Stimulated activated CD4-positive, alpha-beta T cell treated with anti-CD3 and anti-CD28 coated beads, Interleukin-12 subunit alpha, Interleukin-12 subunit beta, amount 100 ng/mL, for 24 hours (primary cell): ENCODE measurements at places on chromosomes 5 and 9.

GRCh38 chr5:96332535-96333366, 100.3 kb downstream of the PCSK1 start:
- no peak for DNase-seq

DNA sequence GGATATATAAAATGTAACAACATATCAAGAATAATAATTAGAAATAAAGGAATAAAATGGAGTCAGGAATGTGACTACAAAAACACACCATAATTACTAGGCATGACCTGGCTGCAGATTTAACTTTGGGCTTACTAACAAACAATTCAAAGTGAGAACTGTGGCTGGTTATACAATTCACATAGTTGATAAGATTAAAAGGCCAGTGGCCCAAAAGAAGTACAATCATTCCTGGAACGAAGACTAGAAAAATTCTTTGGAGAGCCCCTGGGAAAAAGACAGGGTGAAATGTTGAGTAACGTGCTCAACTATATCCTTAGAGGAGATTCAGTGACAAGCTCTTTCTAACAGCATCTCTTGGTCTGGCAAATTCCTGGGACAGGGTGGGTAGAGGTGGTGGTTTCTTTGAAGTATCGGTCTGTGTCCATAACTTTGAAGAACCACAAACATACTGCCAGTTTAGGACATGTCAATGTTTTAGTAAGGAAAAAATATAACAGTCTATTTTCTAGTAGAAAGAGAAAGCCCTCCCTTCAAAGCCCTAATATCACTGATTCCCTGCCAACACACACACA, 75.0 kb upstream of the IL6ST start:
- DNase-seq = no peak

DNA sequence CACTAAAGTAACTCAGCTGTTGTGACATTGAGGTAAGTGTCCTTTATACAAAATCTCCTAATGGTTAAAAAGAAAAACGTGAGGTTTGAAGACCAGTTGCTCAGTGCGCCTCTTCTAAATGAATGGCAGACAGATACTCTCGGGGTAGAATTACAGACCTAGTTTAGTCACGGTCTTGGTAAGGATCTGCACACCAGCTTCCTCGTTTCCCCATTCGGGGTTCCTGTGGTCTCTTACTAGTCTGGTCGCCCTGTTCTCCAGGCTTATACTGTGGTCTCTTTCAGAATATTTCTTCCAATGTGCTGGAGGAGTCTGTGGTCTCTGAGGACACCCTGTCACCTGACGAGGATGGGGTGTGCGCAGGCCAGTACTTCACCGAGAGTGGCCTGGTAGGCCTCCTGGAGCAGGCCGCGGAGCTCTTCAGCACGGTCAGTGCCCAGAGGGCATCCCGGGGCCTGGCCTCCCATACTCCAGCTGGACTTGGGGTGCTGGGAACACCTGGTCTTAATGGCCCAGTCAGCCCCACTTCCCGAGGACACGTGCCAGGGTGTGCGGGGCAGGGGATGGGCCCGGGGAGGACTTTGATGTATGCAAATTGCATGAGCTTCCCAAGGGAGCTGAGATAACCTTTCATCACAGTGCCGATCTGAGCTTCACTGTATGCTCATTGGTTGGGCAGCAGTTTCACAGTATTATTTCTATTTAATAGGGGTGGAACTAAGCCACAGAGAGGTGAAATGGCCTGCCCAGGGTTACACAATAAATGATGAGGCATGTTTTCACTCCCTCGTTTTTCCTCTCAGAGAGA, 224.5 kb downstream of the DOCK8 start:
- DNase-seq = no peak

- DNase-seq = peak; percentile 24
These were observed 765 bp downstream of the MARCHF6 start for GRCh38 chr5:10354048-10354872.

DNA sequence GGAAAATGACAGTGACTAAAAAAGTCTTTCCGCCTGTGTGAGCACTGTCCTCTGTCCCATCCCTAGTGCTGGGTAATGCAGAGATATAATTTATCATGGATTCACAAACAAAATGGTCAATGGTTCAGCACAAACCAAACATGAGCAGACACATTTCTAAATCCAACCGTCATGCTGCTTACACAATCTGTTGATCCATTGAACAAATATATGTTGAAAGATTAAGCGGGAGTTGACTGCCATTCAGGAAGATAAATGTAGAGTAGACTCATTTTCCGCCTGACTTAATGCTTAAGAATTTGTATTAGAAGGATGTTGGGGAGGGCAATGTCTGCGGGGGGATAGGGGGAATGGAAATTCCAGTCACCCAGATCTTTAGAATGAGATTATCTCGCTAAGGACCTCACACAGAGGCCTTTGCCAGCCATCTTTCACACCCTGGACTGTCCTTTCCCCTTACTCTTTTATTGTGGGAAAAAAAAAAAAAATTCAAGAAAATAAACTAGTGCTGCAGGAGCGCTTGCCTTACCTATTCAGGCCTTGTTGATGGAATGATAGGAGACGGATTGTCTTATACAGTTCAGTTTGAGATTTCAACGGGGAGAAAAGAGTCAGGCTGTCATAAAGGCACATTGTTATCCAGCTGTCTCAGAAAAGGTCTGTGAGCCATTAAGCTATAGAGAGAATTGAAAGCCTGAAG, 153.7 kb downstream of the TLE1 start:
- no peak for DNase-seq

DNA sequence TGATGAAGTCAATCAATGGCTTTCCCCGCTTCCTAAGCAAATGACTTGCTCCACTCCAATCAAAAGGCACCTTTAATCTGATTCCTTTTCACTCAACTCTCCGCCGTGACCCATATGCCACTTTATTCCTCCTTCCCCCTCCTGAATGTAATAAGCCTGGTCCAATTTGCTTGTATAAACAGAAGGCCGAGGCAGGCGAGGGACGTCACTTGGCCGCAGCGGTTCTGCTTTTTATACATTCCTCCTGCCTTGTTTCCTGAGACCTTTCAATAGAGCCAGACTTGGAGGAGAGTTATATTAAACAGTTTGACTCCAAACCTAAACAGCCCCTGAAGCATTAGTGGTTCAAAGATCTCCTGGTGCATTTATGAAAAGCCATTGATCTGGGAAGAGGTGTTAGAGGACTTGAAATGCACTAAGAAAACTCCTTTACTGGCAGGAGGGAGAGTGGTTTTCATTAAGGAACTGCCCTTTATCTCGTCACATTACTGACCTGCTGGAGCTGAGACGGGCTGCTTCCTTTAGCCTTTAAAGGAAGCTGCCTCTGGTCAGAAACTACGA, 273.4 kb downstream of the SLIT3 start:
- no peak for DNase-seq

DNA sequence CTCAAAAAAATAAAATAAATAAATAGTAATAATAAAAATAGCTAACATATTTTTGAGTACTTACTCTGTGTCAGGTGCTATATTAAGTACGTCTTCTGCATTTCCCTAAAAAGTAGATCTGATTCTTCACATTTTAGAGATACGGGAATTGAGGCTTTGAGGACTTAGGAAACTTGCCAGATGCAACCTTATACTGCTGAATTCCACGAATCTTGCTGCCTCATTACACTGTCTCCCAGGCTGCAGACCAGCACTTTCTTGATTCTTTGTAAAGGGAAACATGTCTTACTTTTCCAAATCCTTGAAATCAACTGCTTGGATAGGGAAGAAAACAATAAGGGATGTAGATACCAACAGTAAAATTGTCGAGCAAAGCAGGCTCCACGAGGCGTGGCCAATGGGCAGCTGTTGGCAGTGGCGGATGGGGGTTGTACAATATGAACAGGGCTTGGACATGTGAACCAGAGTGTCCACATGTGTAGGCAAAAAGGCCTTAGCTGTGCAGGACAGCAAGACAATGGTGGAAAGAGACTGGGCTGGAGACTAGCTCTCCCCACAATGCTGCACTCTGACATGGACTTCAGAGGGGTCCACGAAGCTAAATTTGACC, 124.3 kb upstream of the RAI14 start:
- DNase-seq = no peak

DNA sequence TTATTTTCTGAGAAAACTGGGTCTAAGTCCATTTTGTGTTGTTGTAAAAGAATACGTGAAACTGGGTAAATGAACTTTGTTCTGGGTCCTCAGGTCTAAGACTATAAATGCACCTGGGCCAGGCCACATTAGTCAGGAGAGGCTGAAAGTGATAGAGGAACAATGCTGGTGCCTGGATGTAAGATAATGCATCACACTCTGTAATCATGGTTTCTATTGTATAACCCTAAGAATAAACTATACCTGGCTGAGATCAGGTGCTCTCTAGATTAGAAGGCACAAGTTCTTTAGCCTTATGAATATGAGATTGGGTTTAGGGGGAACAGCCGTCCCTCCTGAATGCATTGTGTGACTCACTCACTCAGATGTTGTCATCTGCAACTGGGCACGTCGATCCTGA, 675.5 kb downstream of the HTR1A start:
- DNase-seq = no peak

- no peak for DNase-seq
These were observed 140.1 kb downstream of the DOCK2 start for GRCh38 chr5:169777159-169777558.

GRCh38 chr5:95701074-95701473, 18.3 kb upstream of the SPATA9 start:
- no peak for DNase-seq

DNA sequence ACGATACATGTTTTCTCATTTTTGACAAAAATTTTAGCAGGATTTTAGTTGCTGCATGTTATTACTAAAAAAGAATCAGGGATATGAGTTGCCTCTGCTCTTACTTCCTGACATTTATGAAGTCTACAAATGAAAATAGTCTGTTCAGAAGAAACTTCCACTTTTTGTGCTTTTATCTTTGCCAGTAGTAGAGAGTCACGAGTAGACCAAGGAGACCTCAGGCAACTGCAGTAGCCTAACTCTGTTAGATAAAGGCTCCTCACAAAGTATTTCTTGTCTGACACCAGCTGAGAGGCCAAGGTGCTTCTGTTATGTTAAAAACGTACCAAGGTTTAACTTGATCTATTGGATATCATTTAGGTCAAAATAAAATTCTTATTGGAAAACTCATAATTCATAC, 333.9 kb downstream of the NR2F1-AS1 start:
- no peak for DNase-seq

- DNase-seq = no peak
These were observed 35.7 kb upstream of the LMX1B start for GRCh38 chr9:126578029-126578428.

DNA sequence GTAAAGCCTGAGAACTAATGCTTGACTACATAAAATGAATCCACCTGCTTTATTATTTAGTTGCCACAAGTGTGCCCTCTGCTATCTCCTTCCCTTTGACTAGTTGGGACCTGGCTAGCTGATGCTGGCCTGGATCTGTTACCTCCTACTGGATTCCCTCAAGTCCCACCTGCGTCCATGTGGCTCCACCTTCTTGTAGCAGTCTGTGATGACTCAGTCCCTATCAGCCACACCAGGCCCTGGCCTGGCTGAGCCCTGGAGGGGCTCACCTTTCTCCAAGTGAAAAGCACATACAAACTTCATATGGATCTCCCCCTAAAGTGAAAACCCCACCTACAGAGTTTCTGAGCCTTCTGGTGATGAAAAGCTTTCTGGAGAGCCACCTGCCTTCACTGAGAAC, 611.4 kb downstream of the SEMA5A start:
- no peak for DNase-seq

- DNase-seq = no peak
These were observed 88.1 kb downstream of the PAX5 start for GRCh38 chr9:36945999-36946398.

DNA sequence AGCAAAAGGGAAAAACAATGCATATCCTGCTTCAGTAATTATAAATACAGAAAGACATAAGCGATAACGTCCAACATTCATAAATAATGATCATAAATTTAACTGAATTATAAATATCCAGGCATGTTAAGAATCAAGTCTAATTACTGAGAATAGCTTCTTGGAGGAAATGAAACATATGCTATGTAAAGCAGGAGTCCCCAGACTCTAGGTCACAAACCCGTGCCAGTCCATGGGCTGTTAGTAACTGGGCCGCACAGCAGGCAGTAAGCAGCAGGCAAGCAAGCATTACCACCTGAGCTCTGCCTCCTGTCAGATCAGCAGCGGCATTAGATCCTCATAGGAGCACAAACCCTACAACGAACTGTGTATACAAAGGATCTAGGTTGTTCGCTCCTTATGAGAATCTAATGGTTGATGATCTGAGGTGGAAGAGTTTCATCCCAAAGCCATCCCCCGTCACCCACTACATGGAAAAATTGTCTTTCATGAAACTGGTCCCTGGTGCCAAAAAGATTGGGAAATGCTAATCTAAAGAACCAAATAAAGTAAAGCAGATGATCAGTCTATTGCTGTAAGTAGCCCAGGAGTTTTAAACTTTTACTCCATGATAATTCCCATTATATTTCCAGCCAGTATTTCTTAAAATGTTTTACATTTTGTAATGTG, 50.4 kb downstream of the CERT1 start:
- DNase-seq = no peak

DNA sequence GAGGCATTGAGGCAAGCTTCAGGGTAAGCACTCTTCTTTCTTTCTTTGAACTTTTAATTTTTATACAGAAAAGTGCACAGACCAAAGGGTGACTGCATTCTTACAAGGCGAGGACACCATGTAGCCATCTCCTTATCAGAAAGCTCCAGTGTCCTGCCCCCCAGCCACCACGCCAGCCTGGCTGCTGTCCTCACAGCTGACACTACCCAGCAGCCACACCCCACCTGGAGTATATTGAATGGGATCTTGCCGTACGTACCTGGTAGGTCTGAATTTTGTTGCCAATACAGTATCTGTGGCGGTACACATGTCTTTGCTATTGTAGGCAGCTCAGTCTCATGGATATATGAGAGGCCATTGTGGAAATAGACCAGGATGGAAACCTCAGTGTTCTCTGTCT, 284.0 kb upstream of the IRX2 start:
- DNase-seq = no peak

DNA sequence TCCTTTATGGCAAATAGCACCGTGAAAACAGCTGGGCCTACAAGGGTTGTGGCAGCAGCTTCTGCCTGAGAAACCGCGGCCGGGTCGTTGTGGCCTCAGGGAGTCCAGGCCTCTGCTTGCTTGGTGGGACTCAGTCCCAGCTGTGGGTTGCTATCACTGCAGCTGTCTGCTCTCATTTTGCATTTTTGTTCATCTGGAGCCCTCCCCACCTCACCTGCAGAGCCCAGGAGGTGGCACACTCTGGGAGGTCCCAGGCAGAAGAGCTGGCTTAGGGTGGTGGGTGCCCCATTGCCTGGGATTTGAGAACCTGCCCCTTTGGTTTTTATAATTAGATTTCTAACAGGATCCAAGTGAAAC, 138.4 kb downstream of the GADD45G start:
- no peak for DNase-seq

DNA sequence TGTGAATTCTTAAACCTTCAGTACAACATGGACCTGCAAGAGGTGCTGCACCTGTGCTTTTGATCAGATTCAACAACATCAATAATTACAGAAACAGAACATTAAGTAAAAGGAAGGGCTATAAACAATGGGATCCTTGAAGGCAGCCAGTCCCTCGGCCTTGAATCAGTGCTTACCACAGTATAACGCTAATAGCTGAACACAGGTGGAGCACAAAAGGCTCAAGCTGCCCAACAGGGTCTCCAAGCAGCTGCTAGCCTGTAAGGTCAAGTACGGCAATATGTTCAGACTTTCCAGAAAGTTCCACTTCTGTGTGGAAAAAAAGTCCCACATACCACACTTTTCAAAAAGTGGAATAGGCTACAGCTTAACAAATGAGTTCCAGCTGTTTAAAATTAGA, 61.9 kb upstream of the ITGA1 start:
- no peak for DNase-seq
